T-helper 17 cell (primary cell): ENCODE measurements at places on chromosomes 7 and 10.

DNA sequence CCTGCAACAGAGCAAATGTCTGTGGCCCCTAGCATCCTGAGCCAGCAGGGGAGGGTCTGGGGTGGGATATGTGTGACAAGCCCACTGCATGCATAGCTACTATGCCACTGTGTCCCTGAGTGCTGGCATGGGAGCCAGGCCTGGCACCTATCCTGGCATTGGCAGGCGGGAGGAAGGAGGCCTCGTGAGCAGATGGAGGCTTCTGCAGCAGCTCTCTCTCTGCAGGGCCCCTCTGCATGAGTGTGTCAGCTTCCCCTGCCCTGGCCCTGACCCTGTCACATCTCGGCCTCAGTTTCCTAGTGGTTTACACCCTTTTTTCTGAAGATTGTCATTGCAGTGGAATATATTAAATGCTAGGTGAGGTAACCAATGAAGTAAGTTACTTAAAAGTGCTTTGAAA lies 13.1 kb upstream of the IMPDH1 start:
- no peak for DNase-seq

GRCh38 chr10:44627591-44628354 lies 242.9 kb upstream of the CXCL12 start:
- no peak for DNase-seq

DNA sequence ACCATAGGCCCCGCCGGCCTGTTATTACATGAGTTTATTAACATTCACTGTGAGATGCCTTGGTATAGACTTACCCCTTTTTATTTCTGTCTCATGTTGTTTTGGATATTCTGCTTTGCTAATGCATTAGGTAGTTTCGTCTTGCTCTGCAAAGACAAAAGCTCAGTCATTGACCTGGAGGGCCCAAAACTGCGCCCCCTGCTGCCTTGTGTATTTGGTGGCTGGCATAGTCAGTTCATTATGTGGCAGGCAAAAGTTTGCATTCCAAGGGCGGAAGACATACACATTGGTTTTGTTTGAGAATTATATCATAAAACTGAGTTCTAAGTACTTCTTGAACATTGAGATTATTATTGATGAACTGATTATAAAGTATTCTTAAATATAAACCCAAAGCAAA lies 372.5 kb downstream of the SDK1 start:
- DNase-seq = peak; percentile 26

DNA sequence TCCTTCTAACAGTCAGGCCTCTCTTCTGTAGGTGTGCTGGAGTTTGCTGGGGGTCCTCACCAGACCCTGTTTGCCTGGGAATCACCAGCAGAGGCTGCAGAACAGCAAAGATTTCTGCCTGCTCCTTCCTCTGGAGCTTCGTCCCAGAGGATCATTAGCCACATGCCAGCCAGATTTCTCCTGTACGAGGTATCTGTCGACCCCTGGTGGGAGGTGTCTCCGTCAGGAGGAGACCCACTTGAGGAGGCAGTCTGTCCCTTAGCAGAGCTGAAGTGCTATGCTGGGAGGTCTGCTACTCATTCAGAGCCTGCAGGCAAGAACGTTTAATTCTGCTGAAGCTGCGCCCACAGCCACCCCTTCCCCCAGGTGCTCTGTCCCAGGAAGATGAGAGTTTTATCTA lies 611.1 kb upstream of the COBL start:
- DNase-seq = no peak

- DNase-seq = no peak
Measured at GRCh38 chr7:1676550-1677078, 6.5 kb downstream of the ELFN1 start.

DNA sequence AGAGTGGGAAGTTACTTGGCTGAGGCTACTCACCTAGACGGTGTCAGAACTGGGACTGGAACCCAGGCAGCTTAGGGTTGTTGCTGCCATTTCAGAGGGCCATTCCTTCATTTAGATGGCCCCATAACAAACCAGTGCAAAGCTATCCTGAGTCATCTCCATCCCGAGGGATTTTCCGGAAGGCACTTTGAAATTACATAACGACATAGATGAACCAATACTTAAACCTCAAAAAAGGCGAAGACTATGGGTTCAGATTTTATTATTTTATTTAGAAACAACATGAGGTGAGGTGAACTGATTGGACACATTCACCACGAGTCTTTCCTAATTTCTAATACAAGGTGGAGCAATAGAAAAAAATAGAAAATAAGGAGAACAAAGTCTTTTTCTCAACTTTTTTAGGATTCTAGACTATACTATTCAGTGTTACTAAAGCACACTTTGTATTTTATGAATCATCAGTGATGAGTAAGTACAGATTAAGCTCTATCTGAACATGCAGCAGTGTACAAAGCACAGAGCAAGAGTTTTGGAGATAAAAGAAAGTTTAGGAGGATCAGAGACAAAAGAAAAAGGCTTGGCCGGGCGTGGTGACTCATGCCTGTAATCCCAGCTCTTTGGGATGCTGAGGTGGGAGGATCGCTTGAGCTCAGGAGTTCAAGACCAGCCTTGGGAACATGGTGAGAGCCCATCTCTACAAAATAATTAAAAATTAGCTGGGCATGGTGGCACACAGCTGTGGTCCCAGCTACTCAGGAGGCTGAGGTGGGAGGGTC lies 79.5 kb upstream of the SVIL start:
- no peak for DNase-seq

GRCh38 chr7:50159154-50159553 lies 66.1 kb upstream of the ZPBP start:
- no peak for DNase-seq

DNA sequence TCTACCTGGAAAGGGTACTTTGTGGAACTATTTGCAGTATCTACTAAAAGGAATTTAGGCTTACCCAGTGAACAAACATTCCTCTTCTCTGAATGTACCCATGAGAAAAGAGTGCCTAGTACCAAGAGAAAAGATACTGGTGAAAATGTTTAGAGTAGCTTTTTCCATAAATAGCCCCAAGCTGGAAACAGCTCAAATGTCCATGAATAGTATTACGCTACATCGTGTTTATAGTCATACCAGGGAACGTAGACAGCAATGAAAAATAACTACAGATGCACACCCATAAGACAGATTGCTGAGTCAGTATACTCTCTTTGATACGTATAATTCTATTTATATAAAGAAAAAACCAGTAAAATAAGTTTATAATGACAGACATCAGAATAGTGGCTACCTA lies 285.9 kb downstream of the KLF6 start:
- DNase-seq = no peak

GRCh38 chr7:139913021-139913844 lies 84.2 kb downstream of the TBXAS1 start:
- no peak for DNase-seq

GRCh38 chr10:22437620-22438588 lies 92.6 kb downstream of the SPAG6 start:
- peak; percentile 19 for DNase-seq

GRCh38 chr10:89120931-89121763 lies 86.0 kb downstream of the CH25H start:
- no peak for DNase-seq

DNA sequence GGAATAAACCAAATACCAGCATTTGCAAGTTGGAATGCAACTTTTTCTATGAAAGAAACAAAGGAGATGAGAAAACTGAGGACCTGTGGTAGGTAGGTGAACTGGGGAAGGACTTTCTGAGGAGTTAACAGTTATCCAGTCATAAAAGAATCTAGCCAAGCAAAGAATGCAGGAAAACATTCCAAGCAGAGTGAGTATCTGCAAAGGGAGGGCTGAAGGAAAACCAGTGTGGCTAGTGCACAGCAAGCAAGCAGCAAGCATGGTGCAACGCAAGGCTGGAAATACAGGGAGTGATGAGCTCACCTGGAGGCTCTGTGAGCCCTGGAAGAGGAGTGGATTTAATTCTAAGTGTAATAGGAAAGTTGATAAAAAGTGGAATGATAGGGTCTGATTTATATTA lies 44.0 kb downstream of the RTKN2 start:
- DNase-seq = no peak

DNA sequence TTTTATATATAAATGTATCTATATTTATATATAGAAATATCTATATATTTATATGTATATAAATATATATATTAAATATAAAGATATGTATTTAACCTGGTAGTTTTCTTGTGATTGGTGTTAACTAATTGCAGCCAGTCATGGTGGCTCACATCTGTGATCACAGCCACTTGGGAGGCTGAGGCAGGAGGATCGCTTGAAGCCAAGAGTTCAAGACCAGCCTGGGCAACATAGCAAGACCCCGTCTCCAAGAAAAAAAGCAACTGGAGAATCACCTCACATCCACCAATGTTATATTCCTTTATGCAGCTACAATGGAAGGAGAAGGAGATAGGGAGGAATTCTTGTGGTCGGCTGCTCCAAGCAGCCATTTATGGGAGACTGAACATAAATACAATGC lies 224.9 kb downstream of the BAMBI start:
- no peak for DNase-seq

- no peak for DNase-seq
Measured at GRCh38 chr10:118669020-118669791, 73.8 kb upstream of the PRLHR start.

- DNase-seq = no peak
Measured at GRCh38 chr10:75895259-75895658, 463.8 kb downstream of the LRMDA start.

DNA sequence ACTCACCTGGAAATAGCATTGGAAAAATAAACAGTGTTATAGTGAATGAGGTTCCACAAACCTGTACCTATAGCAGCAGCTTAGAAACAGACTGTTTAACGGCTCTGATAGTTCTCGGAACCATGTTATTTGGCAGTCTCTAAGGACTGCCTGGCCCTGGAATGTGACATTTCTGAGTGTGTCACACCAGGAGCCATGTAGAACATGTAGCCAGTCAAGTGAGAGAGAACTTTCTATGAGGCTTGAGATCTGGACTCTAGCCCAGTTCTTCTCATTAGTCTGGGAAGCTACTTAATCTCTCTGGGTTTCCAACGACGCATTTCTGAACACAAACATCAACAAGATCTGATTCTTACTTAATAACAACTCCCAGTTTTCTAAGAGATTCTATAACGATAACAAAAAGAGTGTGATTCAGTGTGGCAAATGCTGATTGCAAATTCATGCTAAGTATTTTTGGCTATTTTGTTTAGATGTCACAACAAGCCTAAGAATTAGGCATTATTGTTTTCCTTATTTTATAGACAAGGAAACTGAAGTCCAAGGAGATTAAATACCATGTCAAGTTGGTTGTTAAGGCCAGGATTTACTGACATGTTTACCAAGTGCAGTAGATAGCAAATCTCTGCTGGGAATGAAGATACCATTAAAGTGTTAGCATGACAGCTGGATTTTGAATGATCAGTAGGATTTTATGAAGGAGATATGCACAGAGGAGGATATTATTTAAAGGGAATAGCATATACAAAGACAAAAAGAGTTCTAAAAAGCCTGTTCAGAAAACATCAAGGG lies 47.2 kb downstream of the APBB1IP start:
- no peak for DNase-seq

GRCh38 chr10:130771491-130771946 lies 540.0 kb downstream of the TCERG1L start:
- no peak for DNase-seq

DNA sequence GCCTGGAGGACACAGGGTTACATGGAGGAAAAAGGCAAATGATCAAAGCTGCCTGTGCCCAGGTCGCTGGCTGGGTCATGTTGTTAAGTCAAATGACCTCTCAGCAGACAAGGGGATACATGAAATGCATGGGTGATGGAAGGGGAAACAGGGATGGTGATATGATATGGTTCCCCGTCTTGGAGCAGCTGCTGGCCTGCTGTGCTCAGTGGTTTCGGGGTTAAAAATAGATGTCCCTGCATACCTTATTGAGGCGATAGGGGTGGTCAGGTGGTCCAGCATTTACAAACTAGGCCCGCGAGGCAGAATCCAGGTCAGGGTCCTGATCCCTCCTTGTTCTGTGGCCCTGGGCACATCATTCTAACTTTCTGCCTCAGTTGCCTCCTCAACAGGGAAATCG lies 157.2 kb downstream of the PRPF18 start:
- DNase-seq = no peak

DNA sequence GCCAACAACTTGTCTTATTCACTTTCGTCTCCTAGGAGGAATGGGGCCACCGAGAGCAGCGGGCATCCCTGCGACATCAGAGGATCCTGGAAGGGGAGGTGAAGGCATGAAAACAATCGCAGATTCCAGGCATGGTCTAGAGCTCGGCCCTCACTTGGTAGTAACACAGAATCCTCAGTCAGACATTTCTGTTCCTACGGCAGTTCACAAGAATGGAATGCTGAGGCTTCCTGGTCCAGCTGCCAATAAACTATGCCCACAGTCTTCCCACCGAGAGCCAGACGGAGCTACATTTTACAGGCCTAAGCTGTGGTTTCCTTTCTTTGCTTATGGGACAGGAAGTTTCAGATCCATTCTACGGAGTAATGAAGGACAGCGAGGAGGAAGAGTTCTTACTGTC lies 75.8 kb downstream of the OR13A1 start:
- DNase-seq = no peak

GRCh38 chr10:72158176-72158575 lies 57.6 kb upstream of the ANAPC16 start:
- DNase-seq = no peak

DNA sequence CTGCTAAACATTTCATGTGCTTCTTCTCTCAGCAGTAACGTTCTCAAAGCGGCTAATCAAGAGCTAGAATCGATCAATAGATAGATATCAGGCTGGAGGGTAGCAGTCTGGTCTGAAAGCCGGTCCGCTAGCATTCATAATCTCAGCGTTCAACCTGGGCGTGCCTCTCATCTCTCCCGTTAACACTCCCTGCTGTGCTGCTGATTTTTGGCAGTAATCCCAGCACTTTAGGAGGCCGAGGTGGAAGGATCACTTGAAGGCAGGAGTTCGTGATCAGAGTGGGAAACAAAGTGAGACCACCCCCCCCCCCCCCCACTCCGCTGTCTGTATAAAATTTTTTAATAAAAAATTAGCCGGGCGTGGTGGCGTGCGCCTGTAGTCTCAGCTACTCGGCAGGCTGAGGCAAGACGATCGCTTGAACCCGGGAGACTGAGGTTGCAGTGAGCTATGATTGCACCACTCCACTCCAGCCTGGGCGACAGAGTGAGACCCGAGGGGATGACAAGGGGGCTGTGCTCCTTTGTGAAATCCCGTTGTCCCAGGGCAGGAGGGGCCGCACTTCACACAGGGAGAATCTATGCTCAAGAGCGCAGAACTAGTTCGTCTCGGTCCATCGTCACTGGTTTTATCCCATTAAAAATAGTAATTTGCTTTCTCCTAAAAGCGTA lies 624 bp upstream of the CEP55 start:
- no peak for DNase-seq
